Left cardiac atrium (tissue), 4 donors: ENCODE measurements at places on chromosomes 12 and 14. TPM values are rescaled to one million over a fixed set of nuclear protein-coding genes. Genes with fewer than 3 reads are reported as not detected.

DNA sequence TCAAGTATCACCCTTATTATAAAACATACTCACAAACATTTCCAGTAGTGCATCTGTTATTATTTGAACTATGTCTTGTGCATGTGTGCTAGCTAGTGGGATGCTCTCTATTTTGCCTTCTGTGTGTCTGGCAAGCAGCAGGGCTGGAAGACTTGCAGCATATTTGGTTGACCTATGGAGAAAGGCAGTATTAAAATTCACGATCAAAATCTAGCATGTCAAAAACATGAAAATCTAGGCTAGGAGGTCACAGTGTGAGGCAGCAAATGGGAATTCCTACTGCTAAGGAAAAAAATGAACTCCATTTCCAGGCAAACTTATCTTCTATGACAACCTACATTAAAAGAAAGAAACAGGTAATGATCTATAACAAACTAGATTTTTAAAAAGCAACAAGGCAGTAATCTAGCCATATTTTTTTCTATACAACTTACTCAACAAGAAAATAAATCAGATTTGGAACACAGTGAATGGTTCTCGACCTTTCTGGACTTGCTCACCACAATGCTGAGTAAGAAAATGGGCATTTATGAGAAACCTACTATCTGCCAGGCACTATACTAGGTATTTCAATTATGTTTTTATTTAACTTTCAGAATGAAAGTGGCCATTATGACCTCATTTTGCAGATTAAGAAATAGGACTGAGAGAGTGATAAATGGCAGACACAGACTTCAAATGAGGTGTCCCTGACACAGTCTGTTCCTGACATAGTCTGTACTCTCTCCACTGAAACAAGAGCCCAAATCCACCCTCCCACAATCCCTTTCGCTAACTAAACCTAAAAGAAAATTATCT, 96.8 kb downstream of the TXNDC16 start:
- no peak for DNase-seq

- no peak for DNase-seq
Measured at GRCh38 chr12:91142221-91142631, 30.9 kb upstream of the LUM start.

- DNase-seq: no peak
Measured at GRCh38 chr12:11509326-11509725, 114.0 kb upstream of the PRB2 start.

- no peak for DNase-seq
Measured at GRCh38 chr12:94663702-94664101, 13.3 kb upstream of the TMCC3 start.

DNA sequence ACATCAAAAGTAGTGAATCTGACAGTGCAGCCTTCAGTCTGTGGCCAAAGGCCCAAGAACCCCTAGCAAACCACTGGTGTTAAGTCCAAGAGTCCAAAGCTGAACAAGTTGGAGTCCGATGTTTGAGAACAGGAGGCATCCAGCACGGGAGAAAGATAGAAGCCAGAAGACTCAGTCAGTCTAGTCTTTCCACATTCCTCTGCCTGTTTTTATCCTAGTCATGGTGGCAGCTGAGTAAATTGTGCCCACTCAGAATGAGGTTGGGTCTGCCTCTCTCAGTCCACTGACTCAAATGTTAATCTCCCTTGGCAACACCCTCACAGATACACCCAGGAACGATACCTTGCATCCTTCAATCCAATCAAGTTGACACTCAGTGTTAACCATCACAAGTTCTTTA, 1255.4 kb downstream of the LRFN5 start:
- DNase-seq: no peak

DNA sequence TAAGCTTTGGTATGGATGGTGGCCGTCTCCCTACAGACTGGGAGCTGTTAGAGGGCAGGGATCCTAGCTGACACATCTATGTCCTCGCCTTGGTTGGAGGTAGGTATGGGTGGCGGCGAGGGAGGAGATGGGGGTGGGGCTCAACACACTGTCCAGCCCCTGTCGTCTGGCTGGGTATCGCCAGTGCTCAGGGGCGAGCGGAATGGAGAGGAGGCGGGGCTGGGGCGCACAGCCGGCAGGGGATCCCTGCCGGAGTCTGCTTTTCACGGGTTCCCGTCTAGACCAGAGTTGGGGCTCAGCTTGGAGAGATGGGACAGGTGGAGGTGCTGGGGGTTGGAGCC, 16.1 kb downstream of the TAMALIN start:
- DNase-seq: no peak

DNA sequence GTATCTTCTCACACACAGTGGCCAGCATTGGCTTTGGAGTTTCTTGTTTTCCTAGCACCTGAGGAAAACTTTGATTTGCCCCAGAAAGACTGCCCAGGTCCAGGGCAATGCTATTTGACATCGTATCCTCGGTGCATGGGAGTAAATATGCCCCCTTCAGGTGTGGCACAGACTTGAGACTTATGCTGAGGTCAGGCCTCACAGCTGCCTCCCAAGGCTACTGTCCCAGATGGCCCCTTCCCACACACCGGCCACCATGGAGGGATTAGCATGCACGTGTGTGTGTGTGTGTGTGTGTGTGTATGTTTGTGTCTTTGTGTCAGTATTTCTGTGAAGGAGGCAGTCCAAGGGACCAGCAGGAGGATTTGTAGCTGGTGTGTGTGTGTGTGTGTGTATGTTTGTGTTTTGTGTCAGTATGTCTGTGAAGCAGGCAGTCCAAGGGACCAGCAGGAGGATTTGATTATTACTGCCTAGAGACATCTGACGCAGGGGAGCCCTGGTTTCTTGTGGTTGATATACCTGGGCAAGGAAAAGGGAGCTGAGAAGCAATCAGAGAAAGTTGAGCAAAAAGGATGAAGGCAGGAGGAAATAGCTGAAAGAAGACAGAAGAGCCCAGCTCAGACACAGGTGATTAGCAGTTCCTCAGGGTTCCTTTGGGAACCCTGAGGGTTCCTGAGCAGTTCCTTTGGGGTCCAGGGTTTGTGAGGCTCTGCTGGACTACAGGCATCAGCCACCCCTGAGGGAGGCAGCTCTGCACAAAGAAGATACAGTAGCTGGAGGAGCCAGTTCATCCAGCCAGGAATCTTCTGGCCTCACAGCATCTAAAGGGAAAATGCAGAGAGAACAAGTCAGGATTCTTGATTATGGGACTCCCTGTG, 42.2 kb downstream of the COX16 start:
- no peak for DNase-seq

DNA sequence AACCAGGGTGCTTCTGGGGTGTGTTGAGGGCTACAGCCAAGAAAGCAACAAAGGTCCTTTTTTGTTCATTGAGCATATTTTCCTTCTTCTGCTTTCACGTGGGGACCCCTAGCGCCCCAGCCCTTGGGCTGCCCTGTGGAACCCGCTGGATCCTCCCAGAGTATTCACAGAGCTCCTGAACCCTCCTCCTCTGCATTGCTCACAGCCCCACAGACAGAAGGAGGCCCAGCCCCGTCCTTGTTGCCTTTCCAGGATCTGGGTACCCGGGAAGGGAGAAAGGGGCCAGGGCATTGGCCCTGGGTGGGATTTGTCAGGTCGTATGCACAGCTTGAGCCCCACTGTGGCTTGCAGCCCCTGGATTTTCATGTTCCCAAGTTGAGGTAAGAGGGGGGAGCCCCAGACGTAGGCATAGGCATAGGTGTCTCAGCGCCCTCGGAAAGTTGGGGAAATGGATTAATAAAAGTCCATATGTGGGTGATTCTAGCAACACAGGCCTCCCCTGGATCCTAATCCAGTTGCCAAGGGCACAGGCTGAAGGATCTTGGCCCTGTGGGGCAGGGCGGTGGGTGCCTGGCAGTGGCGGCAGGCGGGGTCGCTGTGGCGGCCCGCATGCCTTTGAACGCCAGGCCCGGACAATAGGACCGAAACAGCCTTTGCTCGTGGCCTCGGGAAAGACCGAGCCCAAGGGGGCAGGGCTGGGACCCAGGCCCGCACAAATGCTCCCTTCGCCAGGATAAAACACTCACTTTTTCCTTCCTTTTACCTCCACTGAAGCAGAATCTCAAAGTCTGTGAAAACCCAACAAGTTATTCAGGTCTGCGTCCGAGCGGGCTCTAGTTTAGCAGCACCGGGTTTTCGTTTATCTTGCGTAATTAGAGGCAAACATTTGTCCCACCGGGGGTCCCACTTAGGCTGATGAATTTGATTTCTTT, 3.0 kb upstream of the HOXC10 start:
- no peak for DNase-seq

DNA sequence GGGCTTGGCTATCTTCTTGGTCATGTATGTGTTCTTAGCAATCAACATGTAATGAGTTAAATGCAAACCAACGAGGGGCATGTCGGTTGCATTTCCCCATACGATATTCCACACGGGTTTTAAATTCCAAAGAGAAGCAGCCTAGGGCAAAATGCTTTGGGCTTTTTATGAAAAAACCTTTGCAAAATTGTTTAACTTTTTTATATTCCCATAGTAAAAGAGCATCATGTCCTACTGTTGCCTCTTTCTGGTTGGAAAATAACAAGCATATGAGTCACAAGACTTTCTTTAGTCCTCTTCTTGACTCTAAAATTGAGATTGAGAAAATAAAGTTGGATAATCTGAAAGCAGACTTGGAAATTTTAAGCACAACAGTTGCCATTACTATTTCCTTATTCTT, 3.8 kb upstream of the DIO2 start:
- DNase-seq: no peak

- no peak for DNase-seq
Measured at GRCh38 chr12:2364631-2365051, 311.9 kb downstream of the CACNA1C start.

GRCh38 chr12:101501410-101501995, 26.4 kb downstream of the SPIC start:
- no peak for DNase-seq

DNA sequence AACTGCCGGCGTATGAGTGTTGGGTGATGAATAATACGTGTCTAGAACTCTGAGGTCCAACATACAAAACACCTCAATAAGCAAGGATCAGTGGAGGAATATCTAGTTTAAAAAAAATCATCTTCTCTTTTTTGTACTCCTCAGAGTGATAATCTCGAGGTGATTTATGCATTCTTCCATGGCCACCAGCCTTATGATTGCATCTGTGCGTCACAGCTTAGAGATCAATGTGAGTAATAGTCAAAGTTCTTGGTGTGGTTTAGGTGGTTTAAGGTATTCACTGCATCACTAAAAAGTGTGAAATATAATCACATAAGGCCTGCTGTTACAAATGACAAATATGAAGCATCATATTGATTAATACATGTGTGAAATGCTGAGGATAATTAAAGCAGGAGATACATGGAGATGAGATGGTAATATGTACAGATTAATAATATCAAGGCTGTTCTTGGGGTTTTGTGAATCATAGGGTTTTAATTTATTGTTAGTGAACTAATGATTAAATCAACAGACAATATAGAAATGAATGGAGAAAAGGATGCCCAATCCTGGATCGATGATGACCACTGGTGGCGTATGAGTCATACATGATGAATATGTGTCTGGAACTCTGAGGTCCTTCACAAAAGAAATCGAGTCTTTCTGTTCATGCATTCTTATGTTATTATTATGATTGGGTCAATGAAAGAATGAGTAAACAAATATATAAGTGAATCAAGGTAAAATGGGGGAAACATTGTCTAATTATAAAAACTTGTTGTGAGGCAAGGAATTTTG, 68.8 kb upstream of the RTL1 start:
- DNase-seq: no peak

DNA sequence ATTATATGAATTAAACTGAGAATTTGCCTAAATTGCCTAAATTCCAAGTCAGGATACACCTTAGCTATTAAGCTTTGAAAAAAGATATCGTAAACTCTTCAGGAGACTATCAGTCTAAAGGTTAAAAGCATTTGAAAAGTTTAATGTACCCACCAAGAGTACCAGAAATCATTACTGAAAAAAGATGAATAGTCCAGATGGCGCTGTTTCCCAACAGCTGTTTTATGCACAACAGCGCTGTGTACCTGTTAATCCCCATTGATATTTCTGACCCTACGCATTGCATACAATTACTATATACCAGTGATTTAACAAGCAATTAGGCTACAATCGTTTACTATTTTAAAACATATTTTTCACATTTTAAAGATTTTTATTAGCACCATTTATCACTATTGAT, 185.0 kb downstream of the PLCZ1 start:
- DNase-seq: no peak

GRCh38 chr12:106054049-106054448, 84.7 kb downstream of the NUAK1 start:
- DNase-seq: no peak

DNA sequence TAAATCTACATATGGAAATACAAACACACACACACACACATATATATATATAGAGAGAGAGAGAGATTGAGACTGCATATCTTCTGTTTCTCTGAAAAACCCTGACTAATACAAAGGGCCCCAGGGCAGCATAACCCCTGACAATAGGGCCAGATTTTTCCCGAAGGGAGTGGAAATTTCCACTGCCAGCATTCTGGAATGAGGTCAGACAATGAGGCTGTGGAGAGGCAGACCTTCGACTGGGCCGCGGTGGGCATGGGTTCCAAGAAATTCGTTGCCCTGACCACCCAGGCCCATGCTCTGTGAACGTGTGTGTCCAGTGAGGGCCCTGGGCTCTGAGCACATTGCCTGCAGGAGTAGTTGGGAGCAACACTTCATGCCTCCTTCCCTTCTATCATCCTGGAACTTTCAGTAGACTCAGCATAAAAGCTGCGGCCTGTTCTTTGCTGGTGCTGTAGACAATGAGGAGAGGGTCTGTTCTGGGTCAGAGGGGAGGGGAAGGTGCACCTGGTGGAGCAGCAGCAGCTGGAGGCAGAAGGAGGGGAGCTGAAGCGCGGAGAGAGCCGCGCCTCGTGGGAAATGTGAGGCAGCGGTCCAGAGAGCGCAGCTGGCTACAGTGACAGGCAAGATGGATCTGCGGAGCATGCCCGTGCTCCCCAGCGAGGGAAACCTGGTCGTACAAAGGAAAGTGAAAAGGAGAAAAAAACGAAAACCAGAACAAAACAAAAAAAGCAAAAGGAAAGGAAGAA, 25.6 kb upstream of the CCDC60 start:
- DNase-seq: no peak

GRCh38 chr12:117235261-117235660, 45.0 kb upstream of the FBXO21 start:
- DNase-seq: no peak

The ADSS1 gene
- 86.2 TPM for total RNA-seq

The RAD51B gene
- 6.6 TPM for total RNA-seq

The TSPAN19 gene
- total RNA-seq: not detected

The CLEC4E gene
- 0.81 TPM for total RNA-seq

The GPR68 gene
- total RNA-seq: 1.8 TPM

The KRT82 gene
- not detected for total RNA-seq

The HOXC12 gene
- total RNA-seq: not detected
